Substantia nigra (tissue), 51 donors: ENCODE measurements at places on chromosomes 5 and 9.

- DNase-seq, result peak; percentile 38
Observed at GRCh38 chr9:134738869-134739659, 97.5 kb downstream of the COL5A1 start.

DNA sequence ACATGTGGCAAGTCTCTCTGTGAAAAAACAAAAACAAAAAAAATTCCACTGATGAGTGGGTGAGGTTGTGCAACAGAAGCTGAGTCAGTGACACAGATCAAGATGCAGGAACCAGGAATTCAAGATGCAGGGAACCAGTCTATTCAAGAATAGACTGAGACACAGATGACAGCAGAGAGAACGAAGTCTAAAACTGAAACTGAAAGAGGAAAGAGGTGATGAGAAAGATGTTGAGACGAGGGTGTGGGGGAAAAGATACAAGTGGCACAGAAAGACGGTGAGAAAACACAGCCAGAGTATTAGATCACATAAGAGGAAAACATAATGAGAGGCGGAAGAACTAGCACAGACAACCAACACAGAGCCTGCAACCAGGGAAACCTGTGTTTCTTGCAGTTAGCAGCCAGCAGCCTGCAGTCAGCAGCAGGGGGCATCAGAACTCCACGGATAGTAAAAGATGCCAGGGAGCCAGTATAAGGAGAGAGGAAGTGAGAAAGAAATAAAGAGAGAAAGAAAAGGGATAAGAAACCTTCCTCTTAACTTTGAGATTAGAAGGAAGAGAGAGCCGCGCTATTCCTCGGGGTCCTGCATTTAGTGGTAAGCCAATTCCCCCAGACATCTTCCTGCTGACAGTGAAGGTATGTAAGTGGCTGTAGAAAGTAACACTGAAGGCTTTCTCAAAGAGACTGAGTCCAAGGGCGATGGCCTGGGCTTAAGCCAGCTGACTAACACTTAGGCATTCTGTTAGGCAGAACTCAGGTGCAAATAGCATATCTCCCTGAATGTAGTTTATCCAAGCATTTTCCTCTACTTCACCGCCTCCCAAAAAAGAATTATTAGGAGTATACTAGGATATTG lies 79.0 kb downstream of the TLR4 start:
- DNase-seq, result peak; percentile 40

DNA sequence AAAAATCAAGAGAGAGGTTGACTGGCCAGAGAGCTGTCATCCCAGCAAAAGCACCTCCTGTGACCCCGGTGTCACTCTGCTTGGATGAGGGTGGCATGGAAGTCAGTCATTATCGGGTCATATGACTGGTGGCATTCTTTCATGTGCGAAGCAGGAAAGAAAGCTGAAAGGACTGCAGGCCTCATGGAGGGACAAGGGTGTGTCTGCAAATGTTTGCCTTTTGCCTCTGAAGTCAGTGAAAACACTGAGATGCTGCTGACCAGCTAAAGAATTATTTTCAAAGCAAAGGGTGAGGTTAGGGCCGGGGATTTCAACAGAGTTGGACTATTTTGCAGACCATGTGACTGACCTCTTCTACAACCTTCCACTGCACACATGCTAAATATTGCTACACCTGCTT lies 298.3 kb downstream of the CSNK1G3 start:
- DNase-seq, result no peak

- no peak for DNase-seq
Observed at GRCh38 chr5:88214655-88215054, 54.0 kb downstream of the TMEM161B start.
